Panc1 (cell line): ENCODE measurements at places on chromosomes 7 and 10. TPM values are rescaled to one million over a fixed set of nuclear protein-coding genes. Genes with fewer than 3 reads are reported as not detected.

The NPY4R2 gene
- 0.64 TPM for total RNA-seq

The FKBP6 gene
- not detected for total RNA-seq

The IL2RA gene
- total RNA-seq = 0.33 TPM

The KCND2 gene
- not detected for total RNA-seq

The ARMC3 gene
- 1.0 TPM for total RNA-seq

The CPN1 gene
- not detected for total RNA-seq

The TIMM23B gene
- total RNA-seq = 18.8 TPM

The SLC39A12 gene
- not detected for total RNA-seq

The GPR141 gene
- not detected for total RNA-seq

The CALCR gene
- total RNA-seq = 0.10 TPM

The RBP4 gene
- 6.9 TPM for total RNA-seq

The CHN2 gene
- total RNA-seq = 0.15 TPM

The CD36 gene
- 0.46 TPM for total RNA-seq
